ENCODE measurements at places on chromosomes 5 and 9.

DNA sequence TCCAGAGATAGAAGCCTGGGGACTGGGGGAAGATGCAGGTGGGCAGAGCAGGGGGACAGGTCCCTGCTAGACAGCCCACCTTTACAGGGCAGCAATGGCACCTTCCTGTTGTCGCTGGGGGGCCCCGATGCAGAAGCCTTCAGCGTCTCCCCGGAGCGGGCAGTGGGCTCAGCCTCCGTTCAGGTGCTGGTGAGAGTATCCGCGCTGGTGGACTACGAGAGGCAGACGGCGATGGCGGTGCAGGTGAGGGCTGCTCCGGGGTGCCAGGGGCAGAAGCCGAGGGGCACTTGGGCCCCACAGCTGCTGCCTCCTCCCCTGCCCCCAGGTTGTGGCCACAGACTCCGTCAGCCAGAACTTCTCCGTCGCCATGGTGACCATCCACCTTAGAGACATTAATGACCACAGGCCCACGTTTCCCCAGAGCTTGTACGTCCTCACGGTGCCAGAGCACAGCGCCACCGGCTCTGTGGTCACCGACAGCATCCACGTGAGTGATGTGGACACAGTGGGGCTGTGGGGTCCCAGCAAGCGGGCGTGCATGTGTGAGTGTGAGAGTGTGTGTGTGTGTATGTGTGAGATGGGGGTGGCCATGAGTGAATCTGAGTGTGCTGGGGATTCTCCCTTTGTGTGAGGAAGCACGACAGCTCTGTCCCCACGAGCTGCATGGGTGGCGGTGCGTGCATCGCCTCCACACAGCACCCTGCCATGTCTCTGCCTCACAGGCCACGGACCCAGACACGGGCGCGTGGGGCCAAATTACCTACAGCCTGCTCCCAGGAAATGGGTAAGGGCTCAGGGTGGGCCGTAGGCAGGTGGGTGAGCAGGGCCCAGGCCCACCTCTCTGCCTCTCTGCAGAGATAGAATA is 28.4 kb downstream of the CDHR2 start:
- DNase-seq: no peak

DNA sequence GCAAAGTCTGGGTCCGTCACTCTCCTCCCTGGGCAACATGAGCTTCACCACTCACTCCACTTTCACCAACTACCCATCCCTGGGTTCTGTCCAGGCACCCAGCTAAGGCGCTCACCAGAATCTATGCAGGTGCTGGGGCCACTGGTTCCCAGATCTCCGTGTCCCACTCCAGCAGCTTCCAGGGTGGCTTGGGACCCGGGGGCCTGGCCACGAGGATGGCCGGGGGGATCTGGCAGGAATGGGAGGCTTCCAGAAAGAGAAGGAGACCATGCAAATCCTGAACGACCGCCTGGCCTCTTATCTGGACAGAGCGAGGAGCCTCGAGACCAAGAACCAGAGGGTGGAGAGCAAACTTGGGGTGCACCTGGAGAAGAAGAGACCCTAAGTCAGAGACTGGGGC is 1611.0 kb upstream of the ACO1 start:
- DNase-seq: no peak

DNA sequence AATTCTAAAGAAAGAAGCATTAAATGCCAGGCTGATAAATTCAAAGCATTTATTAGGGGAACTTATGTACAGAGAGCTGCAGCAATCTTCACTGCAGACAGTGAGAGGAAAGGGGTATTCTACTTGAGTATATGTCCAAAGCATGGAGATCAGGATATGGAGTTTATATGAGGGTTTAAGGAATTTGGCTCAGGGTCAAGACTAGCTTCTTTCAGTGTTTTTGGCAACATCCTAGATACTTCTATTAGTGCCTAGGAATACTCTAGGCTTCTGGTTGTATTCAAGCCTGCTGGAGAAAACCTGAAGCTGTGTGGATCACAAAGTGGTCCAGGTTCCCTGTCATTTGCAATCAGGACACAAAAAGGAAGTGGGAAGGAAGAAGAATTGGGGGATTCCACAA is 194.6 kb downstream of the CETN3 start:
- DNase-seq: peak; percentile 43

DNA sequence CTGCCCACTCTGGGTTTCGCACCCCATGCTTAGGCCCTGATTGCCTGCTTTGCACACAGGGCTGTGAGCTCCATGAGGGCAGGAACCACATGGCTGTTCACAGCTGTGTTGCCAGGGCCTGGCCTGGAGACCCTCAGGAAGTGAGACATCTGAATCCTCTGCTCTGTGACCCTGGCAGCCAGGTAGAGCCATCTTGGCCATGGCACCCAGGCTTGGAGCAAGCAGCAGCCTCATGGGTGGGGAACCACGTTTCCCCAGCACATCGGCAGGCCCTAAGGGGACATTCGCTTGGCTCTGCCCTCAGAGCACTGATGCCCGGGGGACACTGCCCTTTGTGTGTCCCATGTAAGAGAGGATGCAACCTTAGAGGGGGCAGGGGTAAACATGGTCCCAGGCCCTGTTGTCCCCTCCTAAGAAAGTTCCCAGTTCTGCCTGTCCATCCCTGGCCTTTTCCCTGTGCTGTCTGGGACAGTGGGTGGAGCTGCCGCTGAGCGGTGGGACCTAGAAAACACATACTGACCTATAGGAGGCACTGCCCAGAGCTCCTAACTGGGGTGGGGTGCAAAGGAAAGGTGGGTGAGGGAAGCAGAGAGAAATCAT is 144.1 kb upstream of the IER5L start:
- no peak for DNase-seq

DNA sequence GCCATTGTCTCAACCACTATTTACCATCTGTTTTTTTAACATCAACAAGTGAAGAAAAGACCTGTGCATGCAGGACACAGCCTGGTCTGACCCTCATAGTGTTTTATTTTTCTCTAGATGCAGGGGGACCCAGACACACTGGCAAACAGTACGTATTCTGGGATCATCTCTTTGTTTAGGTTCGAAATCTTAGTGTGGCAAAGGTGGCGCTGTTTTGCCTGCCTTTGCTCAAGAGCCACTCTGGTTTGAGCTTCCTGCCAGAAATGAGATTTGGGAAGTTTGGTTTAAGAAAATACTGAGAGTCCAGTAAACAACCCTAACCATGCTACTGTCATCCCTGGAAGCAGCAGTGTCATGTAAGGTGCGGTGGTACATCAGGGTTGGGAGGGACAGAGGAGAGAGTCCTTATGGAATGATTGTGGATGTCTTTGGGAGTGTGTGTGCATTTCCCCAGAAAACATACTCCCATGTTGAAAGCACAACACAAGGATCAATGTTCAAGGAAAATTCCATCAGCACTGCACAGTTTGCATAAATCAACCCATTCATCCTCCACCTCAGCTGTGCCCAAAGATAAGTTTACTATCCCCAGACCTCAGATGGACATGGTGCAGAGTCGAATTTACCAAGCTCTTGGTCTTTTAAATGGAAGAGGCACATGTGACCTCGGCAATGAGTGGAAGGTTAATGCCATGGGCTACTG is 34.0 kb upstream of the FLT4 start:
- no peak for DNase-seq

DNA sequence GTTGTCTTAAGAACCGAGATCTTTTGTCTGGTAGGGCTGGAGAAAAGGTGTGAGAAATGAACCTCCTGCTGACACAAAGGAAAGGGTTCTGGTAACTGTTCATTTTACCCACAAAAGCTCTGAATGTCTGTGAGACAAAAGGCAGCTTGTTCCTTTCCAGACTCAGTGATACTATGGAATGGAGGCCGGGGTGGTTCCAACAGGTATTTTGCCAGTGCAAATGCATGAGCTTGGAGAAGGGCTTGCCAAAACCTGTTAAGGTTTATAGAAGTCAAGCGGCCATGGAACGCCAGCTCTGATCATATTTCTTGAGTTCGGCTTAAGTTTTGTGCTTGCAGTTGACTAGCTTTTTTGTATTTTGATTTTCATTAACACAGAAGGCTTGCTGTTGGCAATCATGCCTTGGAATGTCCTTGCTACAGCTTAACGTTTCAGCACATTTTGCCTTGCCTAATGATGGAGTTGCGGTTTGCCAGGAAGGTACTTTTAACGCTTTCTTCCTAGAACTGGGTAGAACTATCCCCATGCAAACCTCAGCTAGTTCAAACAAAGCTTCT is 328.6 kb downstream of the PIK3R1 start:
- DNase-seq: no peak

- peak; percentile 86 for DNase-seq
Measured at GRCh38 chr9:26261503-26262330, 583.5 kb upstream of the TUSC1 start.

GRCh38 chr9:23849379-23850035 is 23.5 kb upstream of the ELAVL2 start:
- DNase-seq: no peak
